ENCODE measurements at places on chromosomes 5 and 9. TPM values are rescaled to one million over a fixed set of nuclear protein-coding genes. Genes with fewer than 3 reads are reported as not detected.

PTGS1 gene
- 3.1 TPM for total RNA-seq

MEF2C gene
- total RNA-seq, result 9.9 TPM

NAIF1 gene
- total RNA-seq, result 8.8 TPM

KIF20A gene
- 16.4 TPM for total RNA-seq

FOXD4L3 gene
- not detected for total RNA-seq

SGCD gene
- total RNA-seq, result 13.1 TPM

IL13 gene
- total RNA-seq, result not detected

TMEM252 gene
- total RNA-seq, result not detected

ANKRD34B gene
- total RNA-seq, result not detected
